ENCODE measurements at places on chromosomes 2 and 18.

- DNase-seq = no peak
Observed at GRCh38 chr2:84290537-84290936, 168.5 kb downstream of the SUCLG1 start.

DNA sequence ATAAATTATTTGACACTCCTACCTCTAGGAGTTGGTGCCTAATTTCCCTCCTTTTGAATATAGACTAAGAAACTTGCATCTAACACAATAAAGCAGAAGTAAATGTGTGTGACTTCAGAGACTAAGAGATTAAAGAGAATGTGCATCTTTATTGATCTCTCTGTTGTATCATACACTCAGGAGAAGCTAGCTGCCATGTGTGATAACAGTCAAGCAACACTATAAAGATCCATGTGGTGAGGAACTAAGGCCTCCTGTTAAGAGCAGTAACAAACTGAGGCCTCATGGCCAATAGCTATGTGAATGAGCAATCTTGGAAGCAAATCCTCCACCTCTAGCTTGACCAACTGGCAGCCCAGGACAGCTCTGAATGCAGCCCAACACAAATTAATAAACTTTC is 3.4 kb downstream of the FANCL start:
- DNase-seq = no peak

DNA sequence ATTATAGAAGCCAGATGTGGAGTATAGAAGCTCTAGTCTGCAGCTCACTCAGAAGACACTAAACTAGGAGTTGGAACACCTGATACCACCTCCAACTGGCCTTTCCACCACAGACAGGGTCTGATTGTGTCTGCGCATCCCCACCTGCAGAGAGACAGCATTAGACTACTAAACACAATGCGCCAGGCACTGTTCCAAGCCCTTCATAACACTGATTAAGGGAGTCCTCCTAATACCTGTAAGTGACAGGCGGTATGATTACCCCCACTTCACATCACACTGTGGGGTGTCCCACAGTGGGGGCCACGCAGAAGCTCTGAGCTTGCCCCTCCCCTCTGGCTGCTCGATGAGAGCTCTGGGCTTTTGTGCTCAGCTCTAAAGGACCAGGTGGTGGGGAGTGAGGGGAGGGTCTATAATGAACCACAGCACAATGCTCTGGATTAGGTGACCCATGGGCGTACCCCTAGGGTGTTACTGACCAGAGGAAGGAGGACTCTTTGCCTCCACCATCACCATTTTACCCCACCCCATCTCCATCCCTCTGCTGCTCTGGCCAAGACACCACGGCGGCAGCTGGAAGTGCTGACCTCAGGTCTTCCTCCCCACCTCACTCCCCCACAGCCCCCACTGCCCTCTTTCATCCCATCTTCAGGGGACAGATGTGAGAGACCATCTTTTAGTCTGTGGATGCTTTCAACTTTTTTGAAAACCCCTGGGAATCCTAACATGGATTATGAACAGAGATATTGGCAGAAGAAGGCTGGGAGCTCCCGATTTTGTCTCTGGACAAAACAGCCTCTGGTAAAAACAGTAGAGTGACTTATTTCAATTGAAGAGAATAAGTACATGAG is 145.1 kb downstream of the GFPT1 start:
- no peak for DNase-seq

DNA sequence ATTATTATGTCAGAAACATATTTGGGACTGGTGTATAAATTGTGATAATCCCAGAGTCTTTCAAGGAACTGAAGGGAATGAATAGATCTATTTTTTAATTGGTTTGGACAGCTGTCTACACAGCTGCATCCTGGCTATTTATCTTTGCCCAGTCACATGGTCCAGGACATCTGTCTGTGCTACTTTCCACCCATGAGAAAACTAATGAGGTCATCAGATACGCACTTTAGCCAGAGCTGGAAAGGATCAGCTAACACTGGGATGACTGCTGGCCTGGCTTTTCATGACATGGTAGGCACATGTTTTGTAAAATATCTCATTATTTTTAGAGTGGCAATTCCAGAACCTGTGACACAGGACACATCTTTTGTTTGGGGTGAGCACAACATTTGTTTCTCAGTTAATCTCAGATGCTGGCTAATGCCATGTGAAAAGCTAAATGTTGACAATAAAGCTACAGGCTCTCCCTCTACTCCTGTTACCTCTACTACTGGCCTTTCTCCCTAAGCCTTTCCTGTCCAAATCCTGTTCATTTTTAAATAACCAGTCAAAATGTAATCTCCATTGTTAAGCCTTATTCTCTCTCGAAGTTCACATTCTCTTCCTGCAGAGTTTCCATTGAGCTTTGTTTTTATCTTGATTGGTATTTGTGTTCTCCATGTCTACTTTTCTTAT is 500.7 kb downstream of the RIT2 start:
- DNase-seq = no peak

GRCh38 chr2:127906206-127906926 is 20.6 kb upstream of the AMMECR1L start:
- no peak for DNase-seq

- no peak for DNase-seq
Observed at GRCh38 chr2:31347750-31348149, 66.8 kb downstream of the XDH start.

DNA sequence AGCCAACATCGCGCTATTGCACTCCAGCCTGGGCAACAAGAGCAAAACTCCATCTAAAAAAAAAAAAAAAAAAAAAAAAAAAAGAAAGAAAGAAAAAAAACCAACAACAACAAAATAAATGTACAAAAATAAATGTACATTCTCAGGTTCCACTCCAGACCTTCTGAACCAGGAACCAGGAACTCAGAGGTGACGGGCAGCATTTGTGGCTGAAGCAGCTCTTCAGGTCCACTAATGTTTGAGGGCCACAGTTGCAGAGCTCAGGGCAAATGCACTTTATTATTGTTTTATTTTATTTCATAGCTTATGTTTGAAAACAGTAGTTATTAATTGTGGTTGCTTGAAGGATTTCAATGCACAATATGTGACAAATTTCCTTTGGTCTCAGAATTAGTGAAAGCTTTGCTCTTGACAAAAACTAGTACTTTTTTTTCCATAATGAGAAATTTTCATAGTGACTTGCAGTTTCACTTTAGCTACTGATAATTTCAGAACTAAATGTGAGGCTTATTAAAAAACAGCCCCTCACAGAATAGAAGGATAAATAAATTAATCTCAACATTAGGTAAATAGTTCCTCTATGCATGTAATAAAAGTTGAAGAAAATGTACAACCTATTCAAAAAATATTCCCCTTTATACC is 378.4 kb upstream of the SPHKAP start:
- no peak for DNase-seq

GRCh38 chr18:10949655-10950054 is 199.7 kb downstream of the PIEZO2 start:
- no peak for DNase-seq

- DNase-seq = no peak
Observed at GRCh38 chr2:69755862-69756467, 14.0 kb downstream of the ANXA4 start.

- DNase-seq = no peak
Observed at GRCh38 chr18:5961828-5962150, 66.5 kb upstream of the TMEM200C start.

DNA sequence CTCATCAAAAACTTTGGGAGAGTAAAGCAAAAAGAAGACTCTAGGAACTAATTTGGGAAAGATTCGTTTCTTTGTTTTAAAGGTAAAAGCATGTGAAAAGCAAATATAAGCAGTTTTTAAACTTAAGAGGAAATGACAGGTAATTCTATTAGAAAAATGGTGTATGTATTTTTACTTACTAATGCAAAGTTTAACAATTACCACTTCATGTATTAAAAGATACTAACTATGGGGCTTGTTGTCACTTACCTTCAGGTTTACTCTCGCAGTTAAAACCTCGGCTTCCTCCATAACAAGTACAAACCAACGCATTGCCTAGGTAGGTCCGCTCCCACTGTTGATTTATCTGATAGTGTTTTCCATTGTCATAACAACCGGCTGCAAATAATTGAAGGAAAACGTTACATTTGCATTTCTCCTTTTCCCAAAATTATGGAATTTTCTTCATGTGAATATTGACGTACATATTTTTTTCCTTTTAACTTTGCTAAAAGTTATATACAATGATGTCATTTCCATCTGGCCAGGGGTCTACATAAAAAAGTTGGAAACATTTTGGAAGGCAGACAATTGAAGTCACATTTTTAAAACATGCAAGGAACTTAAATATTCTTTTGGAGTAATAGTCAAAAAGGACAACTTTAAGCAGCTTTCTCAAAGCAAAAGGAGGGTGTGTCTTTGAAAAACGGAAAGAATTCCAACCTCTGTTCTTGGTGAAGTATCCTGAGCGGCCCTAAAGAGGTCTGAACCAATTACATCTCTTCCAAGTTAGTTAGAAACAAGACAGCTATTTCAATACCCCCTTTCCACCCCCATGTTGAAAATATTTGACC is 1.2 kb downstream of the FN1 start:
- no peak for DNase-seq

DNA sequence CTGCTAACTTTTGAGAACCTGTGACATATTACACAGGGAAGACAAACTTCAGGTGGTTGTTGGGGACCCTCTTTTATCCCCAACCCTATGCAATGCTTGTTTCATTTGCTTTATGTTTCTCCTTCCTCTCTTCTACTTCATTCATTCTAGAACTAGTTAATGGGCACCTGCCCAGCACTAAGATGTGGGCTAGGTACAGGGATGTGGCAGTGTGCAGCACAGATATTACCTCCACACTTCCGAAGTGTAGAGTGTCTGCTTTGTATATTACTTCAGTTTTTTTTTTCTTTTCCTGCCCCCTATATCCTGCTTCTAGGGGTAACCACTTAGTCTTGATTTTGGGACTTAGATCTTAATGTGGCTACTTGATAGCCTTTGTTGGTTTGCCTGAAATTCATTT is 35.1 kb downstream of the CD28 start:
- no peak for DNase-seq

DNA sequence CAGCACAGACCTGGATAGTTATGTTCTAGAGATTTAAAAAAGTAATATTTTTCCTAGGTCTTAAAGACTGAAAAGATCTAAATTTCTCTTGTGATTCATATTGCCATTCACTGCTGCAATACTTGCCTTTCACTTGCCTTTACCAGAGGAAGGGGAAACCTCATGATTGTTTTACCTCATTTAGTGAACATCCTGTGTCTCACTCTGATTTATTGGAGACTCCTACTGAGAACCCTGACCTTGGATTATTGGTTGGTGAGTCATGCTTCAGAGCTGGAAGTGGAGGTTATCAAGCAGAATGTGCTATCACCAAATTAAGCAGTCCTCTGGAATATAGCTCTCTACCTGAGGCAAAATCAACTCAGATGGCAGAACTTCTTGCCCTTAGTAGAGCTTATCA is 500.5 kb downstream of the TSN start:
- no peak for DNase-seq

DNA sequence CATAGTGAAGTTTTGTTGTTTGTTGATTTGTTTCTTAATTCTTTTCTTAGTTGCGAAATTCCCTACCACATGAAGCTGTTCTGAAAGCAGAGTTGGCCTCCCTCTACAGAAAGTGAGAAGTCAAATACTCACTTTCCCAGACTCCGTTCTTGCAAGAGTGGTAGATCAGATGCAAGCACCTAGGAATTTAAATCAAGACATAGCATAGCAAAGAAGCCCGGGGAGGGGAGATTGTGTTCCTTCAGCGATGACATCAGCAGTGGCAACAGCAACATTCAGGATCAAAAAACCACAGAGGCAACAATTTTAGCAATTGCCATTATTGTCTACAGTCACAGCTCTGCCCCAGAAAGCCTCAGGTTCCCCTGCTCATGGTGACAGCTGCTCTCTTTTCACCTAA is 580.0 kb downstream of the RNF144A start:
- no peak for DNase-seq

DNA sequence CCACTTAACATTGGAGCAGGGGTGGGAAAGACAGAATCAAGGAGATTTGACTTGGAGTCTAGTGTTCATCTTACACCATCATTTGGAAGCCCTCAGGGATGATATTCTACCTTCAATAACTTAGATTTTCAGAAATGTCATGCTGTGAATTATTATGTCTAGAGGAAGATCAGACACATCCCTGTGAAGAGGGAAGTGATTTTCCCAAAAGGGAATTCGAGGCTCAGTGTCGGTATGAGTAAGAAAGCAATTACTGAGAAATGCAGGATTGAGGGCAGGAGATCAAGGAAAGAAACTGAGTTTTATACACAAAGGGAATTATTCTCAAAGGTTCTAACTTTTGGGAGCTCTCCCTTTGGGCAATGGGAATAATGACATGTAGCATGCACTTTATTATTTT is 25.6 kb upstream of the ATIC start:
- DNase-seq = no peak

- no peak for DNase-seq
Observed at GRCh38 chr2:97870396-97870843, 125.3 kb downstream of the TMEM131 start.

DNA sequence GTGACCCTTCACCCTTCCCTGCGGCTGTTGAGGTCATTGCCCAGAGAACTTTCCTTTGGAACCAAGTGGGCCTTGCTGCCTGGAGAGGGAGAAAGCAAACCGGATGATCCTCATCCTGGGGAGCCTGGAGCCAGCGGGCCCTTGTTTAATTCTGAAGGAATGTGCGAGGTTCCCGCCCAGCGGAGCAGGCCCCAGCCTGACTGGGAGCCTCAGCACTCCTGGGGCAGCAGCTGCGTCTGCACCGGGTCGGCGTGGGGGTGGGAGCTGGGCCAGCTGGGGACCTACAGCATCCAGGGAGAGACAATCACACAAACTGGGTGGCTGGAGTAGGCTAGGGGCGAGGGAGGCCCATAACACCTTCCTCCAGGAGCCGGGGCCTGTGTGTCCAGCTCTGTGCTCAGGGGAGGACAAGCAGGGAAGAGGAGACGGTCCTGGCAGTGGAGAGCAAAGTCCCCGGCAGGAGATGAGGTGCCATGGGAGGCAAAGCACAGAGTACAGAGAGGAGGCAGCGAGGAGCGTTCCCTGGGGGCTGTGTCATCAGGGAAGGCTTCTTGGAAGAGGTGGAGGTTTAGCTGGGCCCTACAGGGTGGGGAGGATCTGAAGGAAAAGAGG is 61.9 kb upstream of the HAAO start:
- DNase-seq = no peak

GRCh38 chr18:2589345-2590068 is 18.1 kb downstream of the NDC80 start:
- no peak for DNase-seq

DNA sequence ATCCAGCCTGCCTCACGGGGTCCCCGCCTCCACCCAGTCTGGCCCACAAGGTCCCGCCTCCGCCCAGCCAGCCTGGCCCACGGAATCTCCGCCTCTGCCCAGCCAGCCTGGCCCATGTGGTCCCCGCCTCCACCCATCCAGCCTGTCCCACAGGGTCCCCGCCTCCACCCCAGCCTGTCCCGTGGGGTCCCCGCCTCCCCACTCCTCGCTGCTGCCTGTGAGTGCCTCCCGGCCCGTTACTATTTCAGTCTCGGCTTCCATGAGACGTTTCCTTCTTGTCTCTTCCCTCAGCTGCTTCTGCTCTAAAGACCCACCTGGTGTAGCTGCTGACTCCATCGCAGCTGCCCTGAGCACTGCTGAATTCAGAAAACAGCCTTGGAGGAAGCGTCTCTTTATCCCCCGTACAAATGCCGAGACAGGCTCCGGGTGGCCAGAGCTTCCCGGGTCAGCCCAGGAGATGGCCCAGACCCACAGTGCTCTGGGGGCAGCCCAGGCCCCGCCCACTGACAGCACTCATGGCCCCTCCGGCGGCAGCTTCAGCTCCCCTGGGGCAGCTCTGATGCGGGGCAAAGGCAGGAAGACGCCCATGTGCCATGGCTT is 69.8 kb downstream of the NFATC1 start:
- no peak for DNase-seq

- no peak for DNase-seq
Observed at GRCh38 chr18:73636355-73636754, 511.3 kb downstream of the FBXO15 start.

All from cerebellum (tissue), 4 donors.